ENCODE measurements at places on chromosomes 5 and 9.

DNA sequence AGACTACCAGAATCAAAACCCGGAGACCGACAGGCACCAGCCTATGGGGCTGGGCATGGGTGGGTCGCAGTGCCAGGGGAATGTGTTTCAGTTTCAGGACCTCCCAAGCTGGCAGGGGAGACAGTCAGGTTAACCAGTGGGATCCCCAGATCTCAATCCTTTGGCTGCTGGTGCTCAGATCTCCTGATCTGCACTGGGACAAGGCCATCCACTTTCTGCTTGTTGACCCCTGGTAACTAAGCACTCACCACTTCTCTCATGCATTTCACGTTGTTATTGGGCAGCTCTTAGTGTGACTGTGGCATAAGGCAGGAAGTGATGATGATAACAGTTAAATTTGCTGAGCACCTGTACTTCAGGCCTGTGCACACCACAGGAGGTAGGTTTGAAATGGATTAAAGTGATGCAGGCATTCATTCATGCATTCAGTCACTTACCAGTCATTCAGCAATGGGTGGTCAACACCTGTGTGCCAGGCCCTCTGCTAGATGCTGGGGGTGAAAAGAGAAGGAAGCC is 42.1 kb upstream of the STXBP1 start:
- peaks cover 42% of the 10 kb centered on the region for H3K4me1 ChIP-seq
- no peaks in the 10 kb centered on the region for H3K27me3 ChIP-seq
- peaks cover 5% of the 10 kb centered on the region for H3K36me3 ChIP-seq

- no peak overlapping the region for H3K27ac ChIP-seq
- H3K27me3 ChIP-seq, result no peaks in the 10 kb centered on the region
- no peak overlapping the region for H3K4me3 ChIP-seq
- H3K36me3 ChIP-seq, result no peaks in the 10 kb centered on the region
- H3K4me1 ChIP-seq, result peaks cover 6% of the 10 kb centered on the region
These were observed 33.1 kb downstream of the EGR1 start for GRCh38 chr5:138498376-138498775.

DNA sequence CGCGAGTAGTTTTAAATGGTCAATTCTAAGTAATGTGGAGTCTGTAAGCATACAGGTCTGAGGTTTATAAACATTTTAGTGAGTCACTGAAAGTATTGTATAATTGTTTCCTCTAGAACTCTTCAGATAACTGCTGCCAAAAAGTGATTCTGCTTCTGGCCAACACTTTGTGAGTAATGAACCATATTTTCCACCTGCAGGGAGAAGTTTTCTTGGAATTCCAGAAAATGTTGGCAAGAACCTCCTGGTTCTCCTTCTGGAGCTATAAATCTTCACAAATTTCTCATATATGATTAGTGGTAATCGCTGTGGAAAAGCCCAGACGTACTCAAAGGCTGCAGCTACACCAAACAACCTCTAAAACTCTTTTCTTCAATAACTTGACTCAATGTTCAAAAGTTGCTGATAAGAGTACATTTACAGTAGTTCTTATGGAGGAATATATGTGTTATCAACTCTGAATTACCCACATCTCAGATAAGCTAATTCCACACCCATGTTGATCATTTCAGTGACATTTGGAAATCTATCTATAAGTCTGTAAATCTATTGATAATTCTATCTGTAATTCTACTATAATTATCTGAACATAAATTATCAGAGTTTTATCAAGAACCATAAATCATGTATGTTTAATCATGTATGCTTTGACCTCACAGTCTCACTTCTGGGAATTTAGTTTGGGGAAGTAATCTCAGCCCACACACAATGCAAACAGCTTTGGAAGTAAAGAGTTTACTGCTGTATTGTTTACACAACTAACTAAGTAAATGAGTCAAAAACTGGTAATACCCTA is 74.1 kb downstream of the FNBP1 start:
- no peaks in the 10 kb centered on the region for H3K27me3 ChIP-seq
- peaks cover 10% of the 10 kb centered on the region for H3K4me1 ChIP-seq
- no peak overlapping the region for H3K4me3 ChIP-seq
- DNase-seq, result no peak
- no peak overlapping the region for H3K27ac ChIP-seq
- peaks cover 25% of the 10 kb centered on the region for H3K36me3 ChIP-seq

GRCh38 chr5:17882760-17883488 is 248.7 kb downstream of the TAF11L14 start:
- H3K27ac ChIP-seq, result no peak overlapping the region
- DNase-seq, result no peak
- no peaks in the 10 kb centered on the region for H3K27me3 ChIP-seq
- H3K36me3 ChIP-seq, result no peaks in the 10 kb centered on the region

- no peak overlapping the region for H3K4me3 ChIP-seq
- H3K27me3 ChIP-seq, result no peaks in the 10 kb centered on the region
- H3K4me1 ChIP-seq, result peaks cover 8% of the 10 kb centered on the region
- no peaks in the 10 kb centered on the region for H3K36me3 ChIP-seq
These were observed 55.9 kb upstream of the NEURL1B start for GRCh38 chr5:172585114-172585513.

GRCh38 chr9:94056442-94056974 is 27.8 kb upstream of the PTPDC1 start:
- no peak overlapping the region for H3K27ac ChIP-seq
- H3K36me3 ChIP-seq, result peaks cover under 1% of the 10 kb centered on the region
- H3K27me3 ChIP-seq, result no peaks in the 10 kb centered on the region
- DNase-seq, result no peak

- no peak for DNase-seq
- no peaks in the 10 kb centered on the region for H3K36me3 ChIP-seq
- H3K27ac ChIP-seq, result no peak overlapping the region
- no peak overlapping the region for H3K4me3 ChIP-seq
These were observed 138.4 kb downstream of the EFNA5 start for GRCh38 chr5:107532169-107532878.

- H3K27me3 ChIP-seq, result no peaks in the 10 kb centered on the region
- DNase-seq, result no peak
- H3K27ac ChIP-seq, result no peak overlapping the region
- no peaks in the 10 kb centered on the region for H3K4me1 ChIP-seq
- no peak overlapping the region for H3K4me3 ChIP-seq
These were observed 53.4 kb downstream of the INIP start for GRCh38 chr9:112664531-112664930.

- H3K27ac ChIP-seq, result no peak overlapping the region
- H3K27me3 ChIP-seq, result no peaks in the 10 kb centered on the region
- no peaks in the 10 kb centered on the region for H3K4me1 ChIP-seq
- no peak for DNase-seq
- no peaks in the 10 kb centered on the region for H3K36me3 ChIP-seq
- H3K4me3 ChIP-seq, result no peak overlapping the region
These were observed 386.1 kb upstream of the MPDZ start for GRCh38 chr9:13665418-13666066.

DNA sequence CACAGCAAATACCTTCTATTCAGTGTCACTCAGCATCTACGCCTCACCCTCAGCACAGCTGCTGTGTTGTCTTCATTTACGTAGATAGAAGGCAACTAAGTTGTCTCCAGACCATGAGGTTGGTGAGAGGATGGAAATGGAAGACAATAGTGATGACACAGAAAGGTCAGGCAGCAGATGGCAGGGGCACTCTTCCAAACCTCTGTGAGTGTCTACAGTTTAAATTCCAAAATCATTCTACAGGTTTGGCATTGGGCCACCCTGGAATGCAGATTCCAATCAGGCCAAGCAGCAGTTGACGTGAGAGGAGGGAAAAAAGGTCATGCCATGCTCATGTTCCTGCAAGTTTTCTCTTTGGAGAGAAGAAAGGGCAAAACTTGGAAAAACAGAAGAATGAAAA is 68.7 kb upstream of the ADAMTSL1 start:
- no peak overlapping the region for H3K27ac ChIP-seq
- H3K27me3 ChIP-seq, result no peaks in the 10 kb centered on the region
- H3K36me3 ChIP-seq, result no peaks in the 10 kb centered on the region

GRCh38 chr5:96427824-96428223 is 5.2 kb downstream of the PCSK1 start:
- H3K36me3 ChIP-seq, result no peaks in the 10 kb centered on the region
- no peak overlapping the region for H3K4me3 ChIP-seq
- peaks cover 16% of the 10 kb centered on the region for H3K4me1 ChIP-seq
- no peak for DNase-seq
- H3K27me3 ChIP-seq, result peaks cover 16% of the 10 kb centered on the region
- no peak overlapping the region for H3K27ac ChIP-seq

GRCh38 chr9:125659954-125660353 is 47.1 kb downstream of the MAPKAP1 start:
- no peak overlapping the region for H3K27ac ChIP-seq
- no peak for DNase-seq
- no peak overlapping the region for H3K4me3 ChIP-seq
- H3K36me3 ChIP-seq, result peaks cover 3% of the 10 kb centered on the region
- no peaks in the 10 kb centered on the region for H3K27me3 ChIP-seq

GRCh38 chr5:87361536-87362213 is 51.1 kb downstream of the CCNH start:
- no peaks in the 10 kb centered on the region for H3K4me1 ChIP-seq
- H3K27ac ChIP-seq, result no peak overlapping the region
- no peak overlapping the region for H3K4me3 ChIP-seq

DNA sequence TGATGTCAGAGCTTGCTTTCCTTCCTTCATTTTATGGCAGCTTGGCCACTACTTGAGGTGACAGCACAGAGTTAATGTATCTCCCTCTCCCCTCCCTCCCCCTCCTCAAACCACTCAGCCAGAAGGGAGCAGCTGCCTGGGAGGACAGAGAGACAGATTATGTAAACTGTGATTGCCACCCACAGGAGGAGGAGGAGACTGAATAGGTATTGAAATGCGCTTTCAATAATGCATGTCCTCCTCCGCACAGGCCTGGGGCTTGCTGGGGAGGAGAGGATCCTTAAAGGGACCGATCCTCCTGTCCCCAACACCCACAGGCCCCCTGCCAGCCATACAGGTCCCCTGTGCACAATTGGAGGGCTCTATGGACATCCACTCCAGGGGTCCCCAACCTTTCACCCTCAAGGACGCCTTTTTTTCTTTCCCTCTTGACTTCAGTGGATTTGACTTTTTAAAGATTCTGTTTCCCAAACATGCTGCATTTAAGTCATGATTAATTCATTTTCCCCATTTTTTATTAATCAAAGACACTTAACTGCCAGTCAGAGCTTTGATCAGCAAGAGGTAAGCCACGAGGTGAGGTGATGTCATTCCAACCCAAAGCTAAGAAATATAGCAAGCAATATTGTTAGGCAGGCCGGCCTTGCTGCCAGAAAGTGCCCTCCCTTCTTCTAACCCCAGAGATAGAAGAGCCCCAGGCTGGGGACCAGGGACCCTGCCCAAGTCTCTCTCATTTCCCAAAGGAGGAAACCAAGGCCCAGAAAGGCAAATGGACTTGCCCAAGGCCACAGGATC is 47.5 kb upstream of the CPLX2 start:
- H3K27ac ChIP-seq, result no peak overlapping the region

GRCh38 chr5:90056911-90057705 is 352.4 kb downstream of the CETN3 start:
- peaks cover 4% of the 10 kb centered on the region for H3K4me1 ChIP-seq
- no peak overlapping the region for H3K4me3 ChIP-seq
- H3K36me3 ChIP-seq, result no peaks in the 10 kb centered on the region
- H3K27me3 ChIP-seq, result no peaks in the 10 kb centered on the region

- DNase-seq, result no peak
- no peak overlapping the region for H3K27ac ChIP-seq
- H3K4me1 ChIP-seq, result peaks cover 23% of the 10 kb centered on the region
- no peak overlapping the region for H3K4me3 ChIP-seq
- no peaks in the 10 kb centered on the region for H3K36me3 ChIP-seq
These were observed 3.0 kb upstream of the C1QTNF3 start for GRCh38 chr5:34045996-34046395.
